Activated T-cell treated with anti-CD3 and anti-CD28 coated beads for 4 hours (primary cell): ENCODE measurements at places on chromosomes 3 and 15.

GRCh38 chr15:63080634-63081250, 38.2 kb downstream of the TPM1 start:
- DNase-seq = no peak

DNA sequence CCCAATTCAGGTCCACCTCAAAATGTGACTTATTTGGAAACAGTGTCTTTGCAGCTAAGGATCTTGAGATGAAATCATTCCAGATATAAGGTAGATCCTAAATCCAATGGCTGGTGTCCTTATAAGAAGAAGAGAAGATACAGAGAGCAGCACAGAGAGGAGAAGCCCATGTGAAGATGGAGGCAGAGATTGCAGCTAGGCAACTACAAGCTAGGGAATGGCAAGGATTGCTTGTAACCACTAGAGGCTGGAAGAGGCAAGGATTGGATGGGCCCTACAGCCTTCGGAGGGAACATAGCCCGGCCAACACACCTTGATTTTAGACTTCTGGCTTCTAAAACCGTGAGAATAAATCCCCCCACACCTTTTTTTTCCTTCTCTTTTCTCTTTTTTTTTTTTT, 38.5 kb downstream of the SYN2 start:
- no peak for DNase-seq

- no peak for DNase-seq
Measured at GRCh38 chr3:30286007-30286669, 320.3 kb upstream of the TGFBR2 start.

- DNase-seq = no peak
Measured at GRCh38 chr15:35260941-35261340, 175.8 kb upstream of the NANOGP8 start.

- no peak for DNase-seq
Measured at GRCh38 chr3:30625541-30626438, 19.4 kb downstream of the TGFBR2 start.

DNA sequence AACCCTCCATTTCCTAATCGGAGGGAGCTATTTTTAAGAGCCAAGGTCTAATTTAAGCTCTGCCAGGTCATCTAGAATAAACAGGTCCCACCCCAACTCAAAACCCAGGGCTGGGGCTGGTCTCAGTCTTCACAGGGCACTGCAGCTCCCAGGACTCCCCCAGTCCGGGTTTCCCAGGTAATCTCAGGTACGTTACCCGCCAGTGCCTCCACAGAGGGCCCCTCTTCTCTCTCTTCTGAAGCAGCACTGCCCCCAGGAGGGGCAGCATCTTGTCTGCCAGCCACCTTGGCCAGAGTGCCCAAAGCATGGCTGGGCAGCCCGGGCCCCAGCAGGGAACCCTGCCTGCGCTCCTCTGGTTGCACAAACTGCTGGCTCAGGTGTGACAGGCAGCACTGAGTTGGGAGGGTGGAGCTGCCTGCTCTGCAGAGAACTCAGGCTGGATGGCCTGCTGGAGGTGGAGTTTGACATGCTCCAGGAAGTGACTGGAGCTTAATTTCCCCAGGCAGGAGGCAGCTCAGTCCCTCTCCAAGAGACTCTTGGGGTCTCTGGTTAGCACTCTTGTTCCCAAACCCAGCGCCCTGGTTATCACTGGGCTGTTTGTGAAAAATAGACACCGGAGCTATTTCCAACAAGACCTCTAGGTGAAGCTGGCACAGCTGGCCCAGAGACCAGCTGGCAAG, at the start of gene PLA2G4F:
Gene PLA2G4F (minus strand): TSS at position 394 of the 680 bp plus-strand sequence. CDS start 87 bp downstream, at position 307.
- no peak for DNase-seq

GRCh38 chr3:4351164-4351855, 48.1 kb downstream of the SETMAR start:
- peak; percentile 21 for DNase-seq

DNA sequence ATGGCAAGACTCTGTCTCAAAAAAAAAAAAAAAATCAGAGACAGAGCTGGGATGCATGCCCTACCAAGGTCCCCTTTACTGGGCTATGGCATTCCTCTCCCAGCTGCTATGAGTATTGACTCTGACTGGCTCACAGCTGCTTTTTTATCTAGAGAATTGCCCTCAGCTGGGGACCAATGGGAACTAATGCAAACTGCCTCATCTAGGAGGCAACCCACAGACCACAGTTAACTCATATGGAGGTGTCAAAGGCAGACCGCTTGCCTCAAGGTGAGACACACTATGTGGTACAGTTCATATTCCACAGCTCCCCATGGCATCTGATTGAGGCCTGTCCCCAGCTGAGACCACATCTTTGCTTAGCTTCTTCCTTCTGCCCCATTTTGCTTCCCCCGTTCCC, 183.5 kb upstream of the EOMES start:
- no peak for DNase-seq

GRCh38 chr15:59994888-59995557, 9.1 kb upstream of the FOXB1 start:
- DNase-seq = no peak

DNA sequence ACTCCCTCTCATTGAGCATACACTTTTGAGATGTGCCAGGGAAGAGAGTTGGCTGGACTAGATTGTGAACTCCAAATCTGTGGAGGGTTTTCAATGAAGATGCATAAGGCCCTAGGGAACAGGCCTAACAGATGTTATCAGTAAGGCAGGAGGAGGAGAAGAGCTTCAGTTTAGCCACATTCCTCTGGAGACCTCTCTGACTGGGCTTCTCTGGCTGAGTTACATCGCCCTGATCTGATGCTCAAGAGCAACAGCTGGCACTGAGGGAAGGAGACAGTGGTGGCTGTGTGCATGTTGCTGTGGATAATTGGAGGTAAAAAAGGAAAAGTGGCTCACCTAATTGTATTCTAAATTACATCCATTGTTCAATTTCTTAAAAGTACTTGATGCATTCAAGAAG, 206.4 kb upstream of the CFAP20DC start:
- no peak for DNase-seq

GRCh38 chr15:61393949-61394348, 164.8 kb upstream of the RORA start:
- no peak for DNase-seq

GRCh38 chr3:134656211-134656800, 5.5 kb upstream of the KY start:
- no peak for DNase-seq

DNA sequence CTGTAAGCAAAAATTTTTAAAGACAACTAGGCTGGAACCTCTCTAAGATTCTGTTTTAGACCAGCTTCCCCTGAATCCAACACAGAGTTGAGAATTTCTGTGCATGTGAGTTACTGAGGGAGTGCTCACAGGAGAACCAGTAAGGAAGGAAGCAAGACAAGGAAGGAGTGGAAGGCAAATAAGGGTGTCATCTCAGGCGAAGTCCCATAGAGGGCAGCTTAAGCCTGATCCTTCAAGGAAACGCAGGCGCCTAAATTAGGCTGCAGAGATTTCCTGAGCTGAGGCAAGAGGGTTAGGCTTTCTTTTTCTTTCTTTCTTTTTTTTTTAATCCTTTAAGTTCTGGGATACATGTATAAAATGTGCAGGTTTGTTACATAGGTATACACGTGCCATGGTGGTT, 36.2 kb upstream of the COL6A6 start:
- DNase-seq = no peak

DNA sequence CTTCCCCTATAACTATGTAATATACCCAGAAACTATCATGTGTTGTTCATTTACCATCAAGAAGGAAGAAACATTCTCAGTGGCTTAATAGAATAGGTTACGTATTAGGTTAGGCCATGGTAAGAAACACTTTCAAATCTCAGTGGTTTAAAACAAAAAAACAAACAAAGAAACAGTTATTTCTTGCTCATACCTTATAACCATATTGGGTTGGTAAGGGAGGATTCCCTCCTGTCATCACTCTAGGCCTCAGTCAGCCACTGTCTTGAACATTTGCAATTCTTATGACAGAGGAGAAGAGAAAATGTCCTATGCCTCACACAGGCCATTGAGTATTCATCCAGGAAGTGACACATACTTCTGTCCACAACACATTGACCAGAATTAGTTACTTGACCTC, 727.7 kb upstream of the NECTIN3 start:
- DNase-seq = no peak

DNA sequence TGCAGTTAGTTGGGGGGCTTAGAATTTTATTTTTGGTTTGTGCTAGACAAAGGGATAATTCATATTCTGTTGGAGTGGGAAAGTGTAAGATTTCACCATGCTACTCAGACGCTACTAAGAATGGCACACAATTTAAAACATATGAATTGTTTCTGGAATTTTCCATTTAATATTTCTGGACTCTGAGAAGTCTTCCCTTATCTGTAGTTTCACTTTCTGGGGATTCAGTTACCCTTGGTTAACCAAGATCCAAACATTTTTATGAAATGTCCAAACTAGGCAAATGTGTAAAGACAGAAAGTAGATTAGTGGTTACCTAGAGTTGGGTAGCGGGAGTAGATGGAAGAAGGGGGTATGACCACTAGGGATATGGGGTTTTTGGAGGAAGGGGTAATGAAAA, 53.1 kb downstream of the TCF12 start:
- DNase-seq = no peak

DNA sequence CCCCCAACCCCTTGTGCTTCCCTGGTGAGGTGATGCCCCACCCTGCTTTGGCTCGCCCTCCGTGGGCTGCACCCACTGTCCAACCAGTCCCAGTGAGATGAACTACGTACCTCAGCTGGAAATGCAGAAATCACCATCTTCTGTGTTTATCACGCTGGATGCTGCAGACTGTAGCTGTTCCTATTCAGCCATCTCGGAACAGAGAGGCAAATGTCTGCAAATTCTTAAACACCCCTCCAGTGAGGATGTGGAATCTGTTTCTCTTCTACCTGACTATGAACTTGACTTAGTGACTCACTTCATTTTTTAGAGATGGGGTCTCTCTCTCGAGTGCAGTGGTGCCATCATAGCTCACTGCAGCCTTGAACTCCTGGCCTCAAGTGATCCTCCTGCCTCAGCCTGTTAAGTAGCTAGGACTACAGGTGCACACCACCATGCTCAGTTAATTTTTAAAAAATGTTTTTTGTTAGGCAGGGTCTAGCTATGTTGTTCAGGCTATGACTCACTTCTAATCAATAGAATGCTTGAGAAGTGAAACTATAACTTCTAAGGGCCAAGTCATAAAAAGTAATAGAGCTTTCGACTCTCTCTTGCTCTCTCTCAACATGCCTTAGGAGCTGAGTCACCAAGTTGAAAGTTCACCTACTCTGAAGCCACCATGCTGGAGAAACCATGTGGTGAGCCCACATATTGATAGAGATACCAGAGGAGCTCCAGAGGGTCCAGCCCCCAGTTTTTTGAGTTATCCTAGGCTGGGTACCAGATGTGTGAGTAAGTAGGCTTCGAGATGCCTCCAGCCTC, 11.5 kb upstream of the PARP14 start:
- DNase-seq = no peak

DNA sequence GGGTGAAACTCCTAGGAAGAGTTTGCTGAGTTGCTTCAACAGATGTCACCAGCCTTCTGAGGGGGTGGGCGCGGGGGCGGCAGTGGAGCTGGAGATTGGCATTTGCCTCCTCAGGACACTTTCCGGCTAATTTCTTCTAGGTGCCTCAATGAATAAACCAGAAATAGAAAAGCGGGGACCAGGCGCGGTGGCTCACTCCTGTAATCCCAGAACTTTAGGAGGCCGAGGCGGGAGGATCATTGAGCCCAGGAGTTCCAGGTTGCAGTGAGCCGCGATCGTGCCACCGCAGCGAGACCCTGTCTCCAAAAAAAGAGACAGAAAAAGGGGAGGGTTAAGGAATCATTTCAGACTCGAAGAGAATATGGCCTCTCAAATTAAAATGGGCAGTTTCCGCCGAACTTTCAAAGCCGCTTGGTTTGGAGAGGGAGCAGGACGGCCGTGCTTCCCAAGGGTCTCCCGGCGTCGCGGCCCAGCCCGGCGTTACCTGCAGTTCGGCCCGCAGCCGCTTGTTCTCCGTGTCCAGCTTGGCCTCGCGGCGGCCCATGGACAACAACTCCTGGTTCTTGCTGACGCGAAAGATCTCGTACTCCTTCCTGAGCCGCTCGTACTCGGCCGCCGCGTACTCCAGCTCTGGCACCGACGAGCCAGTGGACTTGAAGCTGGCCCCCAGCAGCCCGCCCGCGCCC, 587 bp downstream of the NPHP3 start:
- DNase-seq = peak; percentile 13

DNA sequence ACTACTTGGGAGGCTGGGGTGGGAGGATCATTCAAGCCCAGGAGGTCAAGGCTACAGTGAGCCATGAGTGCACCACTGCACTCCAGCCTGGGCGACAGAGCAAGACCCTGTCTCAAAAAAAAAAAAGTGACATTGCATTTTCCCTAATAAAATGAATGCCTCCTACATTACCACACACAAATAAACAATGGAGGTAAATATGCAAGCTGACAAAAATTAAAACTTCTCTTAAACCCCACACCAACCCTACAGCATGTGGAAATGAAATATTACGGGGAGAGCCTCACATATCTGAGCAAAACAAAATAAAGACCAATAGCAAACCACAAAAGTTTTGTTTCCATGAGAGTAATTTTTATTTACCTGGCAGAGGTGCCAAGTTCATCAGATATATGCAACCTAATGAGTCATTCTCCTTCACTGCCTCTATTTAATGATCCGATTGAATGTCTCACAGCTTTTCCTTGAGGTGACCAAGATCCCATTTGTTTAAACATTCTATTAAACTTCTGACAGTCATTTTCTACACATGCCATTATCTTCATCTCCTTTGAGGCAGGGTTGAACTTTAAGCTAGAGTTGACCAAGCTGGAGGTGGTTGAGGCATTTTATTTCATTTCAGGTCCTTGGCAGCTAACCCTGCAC, 9.4 kb upstream of the CAV3 start:
- no peak for DNase-seq

DNA sequence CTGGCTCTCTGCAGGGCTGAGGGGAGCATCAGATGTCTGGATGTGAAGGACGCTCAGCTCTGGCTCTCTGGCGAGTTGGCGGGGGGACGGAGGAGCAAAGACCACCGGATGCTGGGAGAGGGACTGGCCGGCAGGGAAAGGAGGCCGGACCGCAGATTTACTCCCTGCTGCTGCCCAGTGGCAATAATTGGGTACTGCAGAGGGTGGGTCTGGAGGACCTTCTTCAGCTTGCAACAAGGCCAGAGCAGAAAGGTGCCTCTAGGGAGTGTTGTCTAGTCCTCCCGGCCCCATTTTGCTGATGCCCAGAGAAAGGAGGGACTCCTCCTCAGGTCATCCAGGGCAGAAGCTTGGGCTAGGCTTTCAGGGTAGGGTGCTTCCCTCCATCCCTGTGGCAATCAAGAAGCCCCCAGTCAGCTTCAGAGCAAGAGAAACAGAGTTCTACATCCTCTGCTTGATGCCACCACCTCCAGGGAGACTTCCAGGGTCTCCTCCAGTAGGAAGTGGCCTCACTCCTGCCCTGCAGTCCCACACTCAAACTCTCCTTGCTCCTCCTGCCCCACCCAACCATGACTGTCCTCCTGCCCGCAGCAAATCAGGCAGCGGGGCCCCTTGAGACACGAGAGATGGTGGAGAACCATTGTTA, 20.3 kb upstream of the CSPG4 start:
- peak; percentile 19 for DNase-seq

GRCh38 chr3:89494734-89495133, 387.3 kb downstream of the EPHA3 start:
- no peak for DNase-seq

- DNase-seq = no peak
Measured at GRCh38 chr3:160232014-160232413, 6.8 kb downstream of the C3orf80 start.
